ENCODE measurements at places on chromosomes 6 and 20.
A peak's percentile ranks its signal among the peaks of the same experiment; 100 is the strongest.

DNA sequence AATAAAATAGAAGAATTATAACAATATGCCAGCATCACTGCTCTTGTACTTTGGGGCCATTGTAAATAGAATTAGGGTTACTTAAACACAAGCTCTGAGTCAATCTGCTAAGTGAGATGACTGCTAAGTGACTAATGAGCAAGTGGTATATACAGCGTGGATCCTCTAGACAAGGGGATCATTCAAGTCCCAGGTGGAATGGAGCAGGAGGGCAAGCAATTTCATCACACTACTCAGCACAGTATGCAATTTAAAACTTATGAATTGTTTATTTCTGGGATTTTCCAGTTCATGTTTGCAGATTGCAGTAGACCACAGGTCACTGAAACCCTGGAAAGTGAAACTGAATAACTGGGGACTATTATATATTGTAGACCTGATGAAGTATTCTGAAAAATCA lies 235.3 kb downstream of the BTBD3 start:
- no peak for DNase-seq

- no peak for DNase-seq
Measured at GRCh38 chr6:140011537-140011936, 637.1 kb upstream of the CITED2 start.

DNA sequence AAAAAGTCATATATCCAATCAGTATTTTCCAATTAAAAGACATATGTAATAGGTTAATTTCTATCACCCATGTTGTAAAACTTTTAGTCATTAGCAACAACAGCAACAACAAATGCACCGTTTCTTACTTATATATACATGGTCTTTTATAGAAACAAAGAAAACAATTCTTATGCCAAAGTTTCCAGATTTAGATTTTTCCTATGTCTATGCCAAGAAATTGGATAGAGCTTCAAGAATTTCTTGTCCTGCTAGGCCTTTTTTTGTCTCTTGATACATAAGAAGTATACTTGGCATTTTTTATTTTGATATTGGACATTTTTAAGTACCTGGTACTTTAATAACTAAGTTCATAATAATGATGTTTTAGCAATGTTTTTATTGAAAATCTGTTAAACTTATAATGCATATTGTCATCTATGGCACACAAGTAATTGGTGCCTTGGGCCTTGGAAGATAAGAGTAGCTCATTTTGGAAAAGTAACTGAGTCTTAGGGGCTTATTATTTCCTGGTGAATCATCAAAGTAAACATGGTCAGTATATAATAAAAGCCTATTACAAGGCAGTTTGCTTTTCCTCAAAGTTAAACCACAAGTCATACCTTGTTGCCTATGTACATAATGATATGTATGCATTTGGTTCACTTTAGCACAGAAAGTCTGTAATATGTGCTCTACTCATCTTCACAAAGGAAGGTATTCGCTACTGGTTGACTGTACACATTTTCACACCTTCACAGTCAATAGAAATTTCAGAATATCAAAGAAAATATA lies 10.1 kb upstream of the FRK start:
- no peak for DNase-seq

DNA sequence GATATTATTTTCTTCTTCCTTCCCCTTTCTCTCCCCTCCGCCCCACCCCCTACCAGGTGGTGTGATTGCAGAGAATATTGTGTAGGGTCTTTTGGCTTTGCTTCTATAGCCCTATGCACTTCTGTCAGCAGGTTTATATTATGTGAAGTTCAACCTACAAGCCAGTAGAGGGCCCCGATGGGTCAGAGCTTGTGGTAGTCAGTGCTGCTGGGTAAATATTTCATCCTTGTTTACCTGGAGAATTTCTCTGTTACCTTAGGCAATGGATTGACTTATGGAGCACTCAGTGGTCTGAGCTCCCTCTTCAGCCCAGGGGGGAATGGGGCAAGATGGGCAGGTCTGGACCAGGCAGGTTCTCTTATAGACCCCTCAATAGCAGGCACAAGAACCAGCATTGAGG lies 720.9 kb downstream of the GRIK2 start:
- peak; percentile 15 for DNase-seq

DNA sequence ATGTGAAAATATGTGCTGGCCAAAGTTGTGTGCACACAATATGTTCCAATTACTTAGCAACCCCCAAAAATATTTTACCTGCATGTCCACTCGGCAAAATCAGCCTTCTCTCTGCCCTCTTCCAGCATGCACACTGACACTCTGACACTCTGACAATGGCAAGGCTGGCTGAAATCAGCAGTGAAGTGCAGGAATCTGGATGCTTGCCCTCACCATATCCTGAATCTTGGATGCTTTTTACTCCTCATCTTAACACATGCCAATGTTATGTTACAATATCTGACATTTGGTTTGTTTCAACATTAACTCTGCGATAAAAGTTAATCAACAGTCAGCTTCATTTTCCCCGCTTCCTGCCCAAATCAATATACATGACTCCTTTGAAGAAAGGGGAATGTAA lies 203.2 kb downstream of the COL9A1 start:
- no peak for DNase-seq

DNA sequence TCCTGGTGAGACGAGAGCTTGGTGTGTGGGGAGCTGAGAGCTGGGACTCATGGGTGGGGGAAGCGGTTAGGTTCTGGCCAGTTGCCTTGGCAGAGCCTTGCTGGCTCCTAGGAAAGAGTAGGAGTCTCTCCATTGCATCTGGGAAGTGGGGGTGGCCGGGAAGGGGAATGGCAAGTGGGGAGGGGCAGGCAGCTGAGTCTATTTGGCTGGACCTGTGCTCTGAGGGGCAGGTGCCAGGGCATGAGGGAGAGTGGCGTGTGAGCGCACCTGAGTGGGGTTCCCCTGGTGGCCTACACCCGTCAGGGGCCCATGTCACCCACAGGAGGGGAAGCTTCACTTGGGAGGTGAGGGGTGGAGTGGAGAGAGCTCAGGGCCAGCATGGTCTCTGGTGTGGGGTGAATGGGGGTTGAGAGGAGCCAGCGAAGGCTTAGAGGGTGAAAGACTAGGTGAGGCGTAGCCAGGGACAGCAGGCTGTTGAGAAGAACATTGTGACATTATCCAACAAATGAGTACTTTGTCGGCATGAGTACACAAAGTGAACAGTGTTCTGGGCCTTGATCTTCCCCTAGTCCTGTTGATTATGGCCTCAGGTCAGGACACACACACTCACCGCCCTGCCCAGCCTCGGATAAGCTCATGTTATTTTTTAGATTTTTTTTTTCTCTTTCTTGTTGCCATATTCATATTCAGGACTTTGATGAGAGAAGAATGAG lies 59.8 kb downstream of the FAM120B start:
- no peak for DNase-seq

DNA sequence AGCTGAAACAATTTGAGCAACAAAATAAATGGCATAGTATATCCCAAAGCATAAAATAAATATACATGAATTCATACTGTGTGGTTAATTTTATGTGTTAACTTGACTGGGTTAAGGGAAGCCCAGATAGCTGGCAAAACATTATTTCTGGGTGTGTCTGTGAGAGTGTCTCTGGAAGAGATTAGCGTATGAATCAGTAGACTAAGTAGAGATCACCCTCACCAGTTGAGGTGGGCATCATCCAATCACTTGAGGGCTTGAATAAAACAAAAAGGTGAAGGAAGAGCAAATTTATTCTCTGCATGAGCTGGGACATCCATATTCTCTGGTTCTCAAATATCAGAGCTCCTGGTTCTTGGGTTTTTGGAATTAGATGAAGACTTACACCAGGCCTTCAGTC lies 17.9 kb downstream of the SLC22A16 start:
- no peak for DNase-seq

GRCh38 chr6:75268988-75269354 lies 15.6 kb downstream of the TMEM30A start:
- DNase-seq: no peak

DNA sequence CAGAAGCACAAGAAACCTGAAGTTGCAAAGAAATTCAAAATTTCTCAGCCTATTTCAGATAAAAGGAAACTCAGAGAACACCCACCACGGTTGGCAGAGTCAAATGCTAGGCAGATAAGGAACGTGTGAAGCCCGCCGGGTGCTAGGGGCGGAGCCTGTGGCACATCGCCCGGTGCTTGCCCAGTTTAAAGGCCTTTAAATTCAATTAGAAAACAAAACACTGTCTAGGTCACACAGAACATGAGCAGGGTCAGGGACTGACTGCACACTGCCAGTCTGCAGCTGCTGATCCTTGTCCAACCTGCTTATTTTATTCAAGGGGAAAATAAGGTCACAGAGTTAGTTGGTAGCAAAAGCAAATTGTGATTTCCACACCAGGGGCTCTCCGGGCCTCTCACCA lies 75.8 kb downstream of the PSMG4 start:
- no peak for DNase-seq

Measured in AML-193 (cell line).